ENCODE measurements at places on chromosomes 1 and 21. TPM values are rescaled to one million over a fixed set of nuclear protein-coding genes. Genes with fewer than 3 reads are reported as not detected.

TCHH gene
- polyA plus RNA-seq: 0.09 TPM

PADI2 gene
- 2.0 TPM for polyA plus RNA-seq

MIXL1 gene
- 0.30 TPM for polyA plus RNA-seq

LRRC53 gene
- polyA plus RNA-seq: not detected

GBP4 gene
- 9.7 TPM for polyA plus RNA-seq

BNIPL gene
- 3.6 TPM for polyA plus RNA-seq

GPR52 gene
- polyA plus RNA-seq: not detected

NES gene
- 150 TPM for polyA plus RNA-seq

TTC24 gene
- 1.2 TPM for polyA plus RNA-seq

LRRC8C gene
- polyA plus RNA-seq: 8.6 TPM

SPRR2E gene
- not detected for polyA plus RNA-seq

GRCh38 chr1:109793486-109794318 lies 30.0 kb upstream of the EPS8L3 start:
- DNase-seq: no peak

DNA sequence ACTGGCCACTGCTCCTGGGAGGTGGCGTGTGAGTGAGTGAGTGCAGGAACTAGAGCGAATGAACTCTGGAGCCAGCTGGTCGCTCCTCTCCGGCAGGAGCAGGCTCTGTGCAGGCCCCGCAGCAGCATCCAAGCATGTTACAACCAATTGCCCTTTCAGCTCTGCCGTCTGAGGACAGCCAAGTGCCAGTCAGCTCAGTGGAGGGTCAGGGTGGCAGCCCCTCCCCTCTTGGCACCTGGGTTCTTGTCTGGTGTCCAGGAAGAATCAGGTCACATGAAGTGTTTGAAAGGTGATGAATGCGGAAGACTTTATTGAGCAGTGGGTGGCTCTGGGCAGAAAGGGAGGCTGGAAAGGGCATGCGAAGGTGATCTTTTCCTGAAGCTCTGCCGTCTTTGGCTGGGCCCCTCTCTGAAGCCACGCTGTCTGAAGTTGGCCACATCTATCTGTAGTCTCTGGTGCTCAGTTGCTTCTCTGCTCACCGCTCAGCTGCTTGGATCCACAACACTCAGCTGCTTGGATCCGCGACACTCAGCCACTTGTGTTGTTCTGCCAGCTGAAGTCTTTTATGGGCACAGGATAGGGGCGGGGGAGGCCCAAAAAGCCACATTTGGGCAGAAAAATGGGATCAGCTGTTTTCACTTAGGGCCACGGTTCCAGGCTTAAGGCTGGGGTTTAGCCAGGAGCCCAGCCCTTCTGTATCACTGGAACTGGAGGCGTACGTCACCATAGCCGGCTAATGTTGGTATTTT lies 139.8 kb downstream of the ADSS2 start:
- no peak for DNase-seq

DNA sequence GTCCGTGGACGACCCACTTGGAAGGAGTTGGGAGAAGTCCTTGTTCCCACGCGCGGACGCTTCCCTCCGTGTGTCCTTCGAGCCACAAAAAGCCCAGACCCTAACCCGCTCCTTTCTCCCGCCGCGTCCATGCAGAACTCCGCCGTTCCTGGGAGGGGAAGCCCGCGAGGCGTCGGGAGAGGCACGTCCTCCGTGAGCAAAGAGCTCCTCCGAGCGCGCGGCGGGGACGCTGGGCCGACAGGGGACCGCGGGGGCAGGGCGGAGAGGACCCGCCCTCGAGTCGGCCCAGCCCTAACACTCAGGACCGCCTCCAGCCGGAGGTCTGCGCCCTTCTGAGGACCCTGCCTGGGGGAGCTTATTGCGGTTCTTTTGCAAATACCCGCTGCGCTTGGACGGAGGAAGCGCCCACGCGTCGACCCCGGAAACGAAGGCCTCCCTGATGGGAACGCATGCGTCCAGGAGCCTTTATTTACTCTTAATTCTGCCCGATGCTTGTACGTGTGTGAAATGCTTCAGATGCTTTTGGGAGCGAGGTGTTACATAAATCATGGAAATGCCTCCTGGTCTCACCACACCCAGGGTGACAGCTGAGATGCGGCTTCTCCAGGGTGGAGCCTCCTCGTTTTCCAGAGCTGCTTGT lies 32.4 kb downstream of the PRMT2 start:
- DNase-seq: no peak

DNA sequence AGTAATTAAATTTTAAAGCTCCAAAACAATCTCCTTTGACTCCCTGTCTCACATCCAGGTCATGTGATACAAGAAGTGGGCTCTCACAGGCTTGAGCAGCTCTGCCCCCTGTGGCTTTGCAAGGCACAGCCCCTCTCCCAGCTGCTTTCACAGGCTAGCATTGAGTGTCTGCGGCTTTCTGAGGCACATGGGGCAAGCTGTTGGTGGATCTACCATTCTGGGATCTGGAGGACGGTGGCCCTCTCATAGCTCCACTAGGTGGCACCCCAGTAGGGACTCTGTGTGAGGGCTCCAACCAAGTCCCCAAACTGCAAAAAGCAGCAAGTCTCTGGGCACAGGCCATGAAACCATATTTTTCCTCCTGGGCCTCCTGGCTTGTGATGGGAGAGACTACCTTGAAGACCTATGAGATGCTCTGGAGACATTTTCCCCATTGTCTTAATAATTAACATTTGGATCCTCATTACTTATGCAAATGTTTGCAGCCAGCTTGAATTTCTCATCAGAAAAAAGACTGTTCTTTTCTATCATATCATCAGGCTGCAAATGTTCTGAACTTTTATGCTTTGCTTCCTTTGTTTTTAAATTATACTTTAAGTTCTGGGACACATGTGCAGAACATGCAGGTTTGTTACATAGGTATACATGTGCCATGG lies 554.1 kb upstream of the OLFM3 start:
- DNase-seq: no peak

DNA sequence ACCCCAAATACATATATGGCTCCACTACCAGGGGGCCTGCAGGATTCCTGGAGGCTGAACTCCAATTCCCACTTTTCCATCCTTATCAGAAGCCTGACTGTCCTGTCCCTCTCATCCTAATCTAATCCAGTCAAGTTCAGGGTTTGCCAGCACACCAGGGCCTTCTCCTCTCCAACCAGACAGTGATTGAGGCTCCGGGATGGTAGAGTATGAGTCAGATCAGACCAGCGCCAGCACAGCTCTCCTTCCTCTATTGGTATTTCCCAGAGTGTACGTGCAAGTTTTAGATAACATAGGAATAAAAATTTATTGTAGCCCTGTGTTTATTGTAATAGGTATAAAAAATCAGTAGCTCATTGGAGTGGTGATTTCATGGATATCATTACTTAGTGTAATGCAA lies 24.5 kb upstream of the RCSD1 start:
- no peak for DNase-seq

GRCh38 chr1:227949341-227949921 lies 1.7 kb upstream of the WNT9A start:
- DNase-seq: no peak

GRCh38 chr21:15592957-15593356 lies 136.8 kb upstream of the USP25 start:
- DNase-seq: no peak

DNA sequence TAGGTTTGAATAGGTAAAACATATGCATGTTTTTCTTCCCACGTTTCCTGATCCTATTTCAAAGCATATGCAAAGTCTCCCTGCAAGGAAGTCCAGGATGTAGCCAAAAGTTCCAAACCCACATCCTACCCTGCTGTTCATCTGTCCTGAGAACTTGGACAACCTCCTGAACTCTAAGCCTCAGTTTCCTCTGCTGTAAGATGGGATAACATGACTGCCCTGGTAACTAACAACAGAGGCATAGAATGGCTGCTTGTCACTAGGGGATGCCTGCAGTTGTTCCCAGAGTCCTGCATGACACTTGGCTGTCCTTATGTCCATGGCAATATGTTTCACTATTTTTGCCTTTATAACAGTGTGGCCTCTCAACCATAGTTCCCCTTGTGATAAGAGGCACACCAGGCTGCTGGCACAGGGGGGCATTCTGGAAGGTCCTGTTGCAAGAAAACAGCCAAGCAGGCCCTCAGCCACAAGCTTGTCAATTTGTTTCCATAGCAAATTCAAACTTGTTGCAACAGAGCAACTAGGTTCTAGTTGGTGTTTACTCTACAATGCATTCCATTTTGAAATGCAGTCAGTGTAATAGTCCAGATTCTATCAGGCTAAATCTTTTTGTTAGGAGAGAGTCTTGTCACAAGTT lies 1.5 kb upstream of the HDGF start:
- DNase-seq: no peak

DNA sequence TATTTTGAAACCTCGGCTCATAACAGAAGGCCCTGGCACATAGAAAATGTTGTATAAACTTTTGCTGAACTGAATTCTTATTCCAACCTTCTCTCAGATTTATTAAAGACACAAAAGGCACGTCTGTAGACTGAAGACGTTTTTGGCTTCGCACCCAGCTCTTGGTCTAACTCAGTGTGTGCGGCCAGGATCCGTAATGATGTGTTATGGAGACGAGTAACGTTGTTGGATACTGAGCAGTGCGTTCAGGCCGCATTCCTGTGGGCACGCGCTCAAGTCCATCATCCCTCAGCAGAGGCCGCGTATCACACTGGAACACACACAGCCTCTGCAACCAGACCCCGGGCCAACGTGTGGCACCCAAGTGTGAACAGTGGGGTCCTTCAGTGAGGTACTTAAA lies 154.8 kb upstream of the RAB4A start:
- no peak for DNase-seq

DNA sequence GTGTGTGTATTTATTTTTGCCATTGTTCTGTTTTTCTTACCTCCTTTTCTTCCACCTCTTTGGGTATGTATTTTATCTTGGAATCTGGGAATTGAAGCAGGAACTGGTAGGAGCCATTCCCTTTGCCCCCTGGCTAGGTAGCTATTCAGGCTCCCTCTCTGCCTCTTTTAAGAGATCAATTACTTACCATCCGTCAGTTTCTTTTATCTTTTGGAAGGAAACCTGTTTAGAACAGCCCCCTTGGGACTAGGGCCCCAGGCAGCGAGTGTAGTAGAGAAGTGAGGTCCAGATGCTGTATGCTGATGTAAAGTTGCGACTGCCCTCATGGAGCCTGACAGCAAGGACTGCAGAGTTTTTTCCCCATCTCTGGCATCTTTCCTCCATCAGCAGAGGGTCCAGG lies 41.6 kb downstream of the KIRREL1 start:
- DNase-seq: no peak

GRCh38 chr1:63618011-63618410 lies 24.8 kb downstream of the PGM1 start:
- DNase-seq: no peak

GRCh38 chr21:30315701-30316100 lies 4.4 kb downstream of the KRTAP26-1 start:
- DNase-seq: no peak

DNA sequence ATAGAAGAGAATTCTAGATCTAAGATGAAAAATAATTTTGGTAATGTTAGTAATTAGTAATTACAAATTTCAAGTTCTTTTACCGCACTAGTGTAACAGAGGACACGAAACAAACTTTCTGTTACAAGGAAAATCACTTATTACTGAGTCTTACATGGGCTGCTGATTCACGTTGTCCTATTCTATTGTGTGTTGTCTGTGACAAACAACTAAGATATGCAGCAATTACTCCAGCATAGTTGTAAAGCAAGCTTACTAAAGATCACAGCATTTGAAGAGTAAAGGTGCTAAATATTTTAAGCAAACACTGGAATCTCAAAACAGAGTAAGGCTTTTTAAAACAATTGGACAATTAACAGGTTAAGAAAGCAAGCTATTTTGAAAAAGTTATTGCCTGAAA lies 502.3 kb downstream of the KCNT2 start:
- DNase-seq: no peak

DNA sequence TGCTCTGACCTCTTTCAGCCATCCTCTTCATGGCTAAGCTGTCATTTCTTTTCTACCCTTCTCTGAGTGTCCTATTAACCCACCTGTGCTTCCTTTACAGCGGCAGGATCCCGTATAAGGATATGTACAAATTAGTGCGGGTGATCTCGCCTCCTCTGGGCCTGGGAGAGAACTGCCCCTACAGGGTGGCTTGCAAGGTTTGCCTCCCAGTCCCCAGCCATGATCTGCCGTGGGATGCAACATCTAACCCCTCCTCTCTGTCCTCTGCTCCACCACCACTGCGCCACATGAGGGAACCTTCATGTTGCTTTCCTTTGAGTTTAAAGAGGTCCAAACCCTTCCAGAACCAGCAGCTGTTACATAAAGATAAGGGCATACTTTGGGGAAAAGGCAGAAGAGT lies 282.2 kb downstream of the ZNF648 start:
- no peak for DNase-seq

- no peak for DNase-seq
Observed at GRCh38 chr1:41053316-41053715, 31.8 kb upstream of the SLFNL1 start.

GRCh38 chr21:17903029-17903806 lies 84.1 kb upstream of the C21orf91 start:
- DNase-seq: no peak

- DNase-seq: no peak
Observed at GRCh38 chr1:3984586-3984985, 84.5 kb upstream of the C1orf174 start.

Data from renal cortex interstitium (tissue), 15 donors.